ENCODE measurements at places on chromosomes 5 and 9.

GRCh38 chr5:72154076-72154756 is 46.9 kb downstream of the MAP1B start:
- DNase-seq = no peak

- no peak for DNase-seq
Observed at GRCh38 chr9:112170968-112171367, 4.1 kb downstream of the SUSD1 start.

- DNase-seq = no peak
Observed at GRCh38 chr5:26023361-26023760, 1015.0 kb downstream of the CDH9 start.

GRCh38 chr5:178476531-178476930 is 113.7 kb downstream of the COL23A1 start:
- no peak for DNase-seq

- DNase-seq = peak; percentile 72
Observed at GRCh38 chr9:111916234-111916645, 19.6 kb downstream of the UGCG start.

Measured in inflammatory macrophage treated with lipopolysaccharide for 1 hour (primary cell).